ENCODE measurements at places on chromosomes 12 and 14.

- DNase-seq = no peak
Observed at GRCh38 chr12:71688961-71689570, 3.2 kb downstream of the TMEM19 start.

DNA sequence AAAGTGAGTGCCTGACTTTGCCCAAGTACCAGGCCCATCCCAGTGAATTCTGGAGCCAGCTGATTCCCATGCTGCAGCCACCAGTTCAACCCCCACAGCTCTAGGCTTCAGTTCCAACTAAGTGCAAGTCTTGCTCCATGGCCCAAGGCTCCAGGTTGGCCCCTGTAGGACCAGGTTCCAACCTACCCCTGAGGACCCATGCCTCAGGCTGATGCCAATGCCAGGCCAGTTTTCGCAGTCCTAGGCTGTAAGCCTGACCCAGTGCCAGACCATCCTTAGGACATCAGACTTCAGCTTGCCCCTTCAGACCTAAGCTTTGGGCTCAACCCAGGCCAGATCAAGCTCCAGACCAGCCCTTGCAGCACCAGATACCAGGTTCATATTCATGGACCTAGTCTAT, 352.6 kb downstream of the FSCB start:
- no peak for DNase-seq

- DNase-seq = no peak
Observed at GRCh38 chr12:89882050-89882449, 173.4 kb upstream of the ATP2B1 start.

GRCh38 chr14:105126981-105127329, 41.6 kb downstream of the JAG2 start:
- no peak for DNase-seq

- DNase-seq = no peak
Observed at GRCh38 chr12:99453836-99454538, 193.6 kb upstream of the GARIN6 start.

GRCh38 chr14:56899829-56900228, 89.5 kb upstream of the OTX2 start:
- DNase-seq = no peak

DNA sequence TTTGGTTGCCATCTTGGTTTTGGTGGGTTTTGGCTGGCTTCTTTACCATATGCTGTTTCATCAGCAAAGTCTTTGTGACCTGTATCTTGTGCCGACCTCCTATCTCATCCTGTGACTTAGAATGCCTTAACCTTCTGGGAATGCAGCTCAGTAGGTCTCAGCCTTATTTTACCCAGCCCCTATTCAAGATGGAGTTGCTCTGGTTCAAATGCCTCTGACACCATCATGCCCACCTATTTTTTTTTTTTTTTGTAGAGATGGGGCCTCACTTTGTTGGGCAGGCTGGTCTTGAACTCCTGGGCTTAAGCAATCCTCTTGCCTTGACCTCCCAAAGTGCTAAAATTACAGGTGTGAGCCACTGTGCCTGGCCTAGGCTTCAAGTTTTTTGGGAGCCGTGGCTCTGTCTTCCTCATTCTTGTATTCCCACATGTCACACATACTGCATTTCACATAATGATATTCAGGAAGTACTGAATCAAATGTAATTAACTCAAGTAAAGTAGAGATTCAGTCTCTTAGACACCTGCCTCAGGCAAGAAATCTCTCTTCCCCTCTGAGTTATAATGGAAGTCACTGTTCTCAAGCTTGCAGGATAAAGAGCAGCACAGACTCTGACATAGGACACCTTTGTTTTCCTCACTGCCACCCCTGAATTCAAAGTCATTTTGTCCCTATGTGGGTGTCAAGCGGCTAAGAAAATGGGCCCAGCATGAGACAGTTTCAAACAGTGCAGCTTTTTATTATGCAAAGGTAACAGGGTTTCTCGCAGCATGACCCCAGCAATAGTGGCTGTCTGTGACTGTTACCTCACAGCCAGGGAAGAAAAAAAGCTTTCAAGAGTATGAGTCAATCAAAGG, 159.0 kb downstream of the PTPN11 start:
- DNase-seq = no peak

GRCh38 chr12:14547571-14547970, 20.1 kb downstream of the PLBD1 start:
- DNase-seq = no peak

DNA sequence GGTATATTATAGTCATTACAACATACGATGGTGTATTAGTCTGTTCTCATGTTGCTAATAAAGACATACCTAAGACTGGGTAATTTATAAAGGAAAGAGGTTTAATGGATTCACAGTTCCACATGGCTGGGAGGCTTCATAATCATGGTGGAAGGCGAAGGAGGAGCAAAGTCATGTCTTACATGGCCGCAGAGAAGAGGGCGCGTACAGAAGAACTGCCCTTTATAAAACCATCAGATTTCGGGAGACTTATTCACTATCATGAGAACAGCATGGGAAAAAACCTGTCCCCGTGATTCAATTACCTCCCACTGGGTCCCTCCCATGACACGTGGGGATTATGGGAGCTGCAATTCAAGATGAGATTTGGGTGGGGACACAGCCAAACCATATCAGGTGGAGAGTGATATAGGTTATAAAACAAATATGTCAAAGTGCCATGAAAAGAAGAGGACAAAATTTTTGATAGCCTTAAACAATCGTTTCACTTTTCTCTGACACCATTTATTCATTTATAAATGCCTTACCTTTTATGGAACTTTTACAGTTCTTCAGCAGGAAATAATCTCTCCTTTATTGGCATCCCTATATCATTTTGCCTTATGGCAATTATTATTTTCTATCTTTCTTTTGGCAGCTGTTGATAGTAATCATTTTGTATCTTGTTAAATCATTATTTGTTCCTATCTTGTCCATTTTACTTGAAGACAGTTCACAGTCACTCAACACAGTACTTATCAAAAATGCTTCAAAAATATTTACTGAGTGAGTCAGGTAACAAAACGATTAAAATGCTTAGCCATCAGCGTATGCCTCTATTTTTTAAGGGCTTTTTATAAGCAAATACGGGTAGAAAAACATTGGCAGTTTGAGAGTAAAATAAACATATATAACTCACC, 196.0 kb downstream of the RAD51B start:
- no peak for DNase-seq

DNA sequence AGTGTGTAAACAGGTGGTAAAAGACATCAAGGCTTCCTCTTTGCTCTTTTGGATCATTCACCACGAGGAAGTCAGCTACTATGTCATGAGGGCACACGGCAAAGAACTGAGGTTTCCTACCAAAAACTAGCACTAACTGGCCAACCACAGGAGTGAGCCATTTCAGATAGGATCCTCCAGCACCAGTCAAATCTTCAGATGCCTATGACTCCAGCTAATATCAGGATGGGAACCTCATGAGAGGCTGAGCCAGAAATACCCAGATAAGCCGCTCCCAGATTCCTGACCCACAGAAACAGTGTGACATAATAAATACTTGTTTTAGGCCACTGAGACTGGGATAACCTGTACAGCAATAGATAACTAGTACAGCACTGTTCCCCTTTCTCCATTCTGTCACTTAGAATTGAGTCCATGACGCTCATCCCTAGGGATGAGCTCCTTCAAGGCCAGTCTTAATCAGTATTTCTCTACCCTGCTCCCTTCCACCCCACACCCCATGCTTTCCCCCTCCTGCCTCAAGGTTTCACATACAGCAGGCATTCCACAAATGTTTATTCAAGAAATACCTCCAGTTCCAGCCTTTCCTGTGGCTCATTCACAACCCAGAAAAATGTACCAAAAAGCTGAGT, 68.4 kb downstream of the PPM1H start:
- DNase-seq = no peak

DNA sequence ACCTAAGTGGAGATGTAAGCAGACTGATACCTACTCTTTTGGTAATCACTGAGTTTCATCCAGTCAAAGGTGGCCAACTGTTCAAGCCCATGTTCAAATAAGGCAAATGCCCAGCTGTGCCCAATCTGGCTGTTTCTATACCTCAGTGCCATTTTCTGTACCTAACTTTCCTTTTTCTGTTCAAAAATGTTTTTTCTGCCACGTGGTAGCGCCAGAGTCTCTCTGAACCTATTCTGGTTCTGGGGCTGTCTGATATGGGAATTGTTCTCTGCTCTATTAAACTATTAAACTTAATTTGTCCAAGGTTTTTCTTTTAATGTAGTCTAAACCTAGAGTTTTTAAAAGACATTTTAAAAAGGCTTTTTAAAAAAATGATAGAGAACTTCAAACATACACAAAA, 391.2 kb downstream of the NOVA1 start:
- no peak for DNase-seq

DNA sequence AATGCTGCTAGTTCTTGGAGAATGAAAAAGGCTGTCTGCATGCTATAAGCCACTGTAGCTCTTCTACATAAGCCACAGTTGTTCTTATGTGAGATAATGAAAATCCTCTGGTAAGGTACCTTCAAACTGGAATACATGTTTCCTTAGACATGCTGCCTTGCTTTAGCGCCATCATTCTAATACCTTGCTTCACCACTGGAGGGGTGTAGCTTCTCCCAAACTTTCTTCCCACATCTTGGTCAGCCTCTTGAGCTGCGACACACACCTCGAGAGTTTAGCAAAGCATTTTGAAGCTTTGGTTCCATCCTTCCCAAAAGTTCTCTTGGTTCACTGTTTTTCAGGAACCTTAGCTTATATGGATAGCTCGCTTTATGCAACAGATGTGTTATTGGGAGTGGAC, 69.5 kb downstream of the NKX2-1 start:
- DNase-seq = no peak

GRCh38 chr14:71416392-71416791, 509.1 kb downstream of the PCNX1 start:
- DNase-seq = no peak

DNA sequence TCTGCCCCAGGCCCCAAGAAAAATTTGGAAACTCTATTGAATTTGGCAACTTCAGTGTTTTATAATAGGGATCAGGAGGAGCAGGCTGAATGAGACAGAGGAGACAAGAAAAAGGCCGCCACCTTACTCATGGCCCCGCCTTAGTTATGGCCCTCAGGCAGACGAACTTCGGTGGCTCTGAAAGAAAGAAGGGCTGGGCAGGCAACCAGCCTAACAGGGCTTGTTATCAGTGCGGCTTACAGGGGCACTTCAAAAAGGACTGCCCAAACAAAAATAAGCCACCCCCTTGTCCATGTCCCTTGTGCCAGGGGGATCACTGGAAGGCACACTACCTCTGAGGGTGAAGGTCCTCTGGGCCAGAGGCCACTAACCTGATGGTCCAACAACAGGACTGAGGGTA, 146.3 kb upstream of the ATF7IP start:
- no peak for DNase-seq
